ENCODE measurements at places on chromosomes 1 and 21.

DNA sequence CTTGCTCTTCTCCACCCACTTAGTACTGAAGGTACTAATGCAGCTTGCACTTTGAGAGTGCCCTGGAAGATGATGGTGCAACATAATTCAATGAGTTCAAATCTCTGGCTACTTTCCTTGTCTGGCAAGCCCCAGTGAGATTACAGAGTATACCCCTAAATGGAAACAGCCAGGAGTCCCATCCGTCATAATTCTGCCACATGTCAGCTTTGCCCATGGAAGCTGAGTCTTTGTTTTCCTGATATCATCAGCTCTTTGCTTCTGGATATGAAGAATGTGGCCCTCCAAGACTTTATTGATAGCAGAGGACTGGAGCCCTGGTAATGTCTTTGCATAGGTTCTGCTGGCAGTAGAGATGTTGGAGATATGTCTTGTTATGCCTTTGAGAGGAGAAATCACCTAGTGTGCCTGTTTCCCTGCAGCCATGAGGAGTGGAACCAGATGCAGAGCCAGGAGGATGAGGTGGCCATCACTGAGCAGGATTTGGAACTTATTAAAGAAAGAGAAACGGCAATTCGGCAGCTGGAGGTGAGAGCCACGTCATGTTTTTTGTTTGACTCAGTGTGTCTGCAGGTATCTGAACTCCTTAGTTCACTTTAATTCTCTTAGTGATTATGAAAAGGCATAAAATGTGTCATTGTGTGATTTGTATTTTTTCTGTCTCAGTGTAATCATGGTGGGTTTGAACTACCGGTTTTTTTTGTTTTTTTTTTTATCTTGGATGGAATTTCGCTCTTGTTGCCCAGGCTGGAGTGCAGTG is 18.7 kb upstream of the PPP1R8 start:
- no peak overlapping the region for H3K27ac ChIP-seq
- H3K27me3 ChIP-seq, result no peaks in the 10 kb centered on the region
- no peaks in the 10 kb centered on the region for H3K36me3 ChIP-seq
- no peak overlapping the region for H3K4me3 ChIP-seq

DNA sequence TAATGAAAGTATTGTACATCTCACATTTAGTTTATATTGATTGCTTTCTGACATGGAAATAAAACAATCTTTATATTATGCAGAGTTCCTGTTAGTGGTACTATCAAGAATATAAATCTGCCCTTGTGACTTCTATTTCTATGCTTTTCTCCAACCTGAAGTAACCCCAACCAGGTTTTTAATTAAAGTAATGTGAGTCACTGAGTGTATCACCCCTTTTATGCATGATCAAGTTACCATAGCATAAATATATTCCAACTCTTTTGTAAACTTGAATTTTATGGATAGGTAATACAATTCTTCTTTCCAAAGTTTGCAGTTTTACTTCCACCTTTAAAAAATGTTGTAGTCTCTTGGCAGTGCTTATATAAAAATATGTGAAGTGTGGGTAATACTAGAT is 532.3 kb downstream of the USP25 start:
- no peak for DNase-seq
- no peaks in the 10 kb centered on the region for H3K27me3 ChIP-seq
- H3K36me3 ChIP-seq, result no peaks in the 10 kb centered on the region
- no peaks in the 10 kb centered on the region for H3K4me1 ChIP-seq
- H3K27ac ChIP-seq, result no peak overlapping the region
- H3K4me3 ChIP-seq, result no peak overlapping the region

- peaks cover 8% of the 10 kb centered on the region for H3K36me3 ChIP-seq
- no peak overlapping the region for H3K27ac ChIP-seq
- H3K4me1 ChIP-seq, result no peaks in the 10 kb centered on the region
- no peak overlapping the region for H3K4me3 ChIP-seq
- DNase-seq, result no peak
Observed at GRCh38 chr1:236830560-236830959, 35.5 kb downstream of the MTR start.

DNA sequence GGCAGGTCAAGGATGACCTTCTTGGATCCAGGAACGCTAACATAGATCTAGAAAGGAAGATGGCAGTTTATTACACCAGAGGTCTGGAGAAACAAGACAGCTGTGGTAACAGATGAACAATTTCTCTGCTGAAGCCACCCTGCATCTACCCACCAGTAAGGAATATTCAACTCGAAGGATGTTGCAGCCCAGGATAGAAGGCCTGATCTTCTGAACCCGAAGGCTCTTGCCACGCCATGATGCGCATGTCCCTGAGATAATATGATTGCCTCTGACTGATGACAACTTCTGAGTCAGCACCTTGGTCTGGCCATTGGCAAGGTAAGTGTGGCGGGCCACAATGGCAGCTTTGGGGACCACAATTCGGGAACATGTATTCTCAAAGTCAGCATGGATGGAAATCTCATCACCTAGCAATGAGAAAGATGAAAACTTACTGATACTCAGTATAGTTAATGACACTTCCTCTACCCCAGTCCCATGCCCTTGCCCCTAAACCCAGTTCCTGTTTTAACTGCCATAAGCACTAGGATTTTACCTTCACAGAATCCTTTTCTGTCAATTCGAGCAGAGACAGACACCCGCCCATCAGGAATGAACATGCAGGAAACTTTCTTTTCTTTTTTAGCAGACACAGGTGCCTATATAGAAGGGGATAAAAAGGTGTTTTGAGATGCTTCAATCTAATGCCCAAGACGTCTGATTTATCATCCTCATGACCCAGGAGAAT is 1.8 kb downstream of the TXNIP start:
- peaks cover 2% of the 10 kb centered on the region for H3K4me1 ChIP-seq
- H3K4me3 ChIP-seq, result peak overlapping the region; percentile 87
- peaks cover 32% of the 10 kb centered on the region for H3K36me3 ChIP-seq

DNA sequence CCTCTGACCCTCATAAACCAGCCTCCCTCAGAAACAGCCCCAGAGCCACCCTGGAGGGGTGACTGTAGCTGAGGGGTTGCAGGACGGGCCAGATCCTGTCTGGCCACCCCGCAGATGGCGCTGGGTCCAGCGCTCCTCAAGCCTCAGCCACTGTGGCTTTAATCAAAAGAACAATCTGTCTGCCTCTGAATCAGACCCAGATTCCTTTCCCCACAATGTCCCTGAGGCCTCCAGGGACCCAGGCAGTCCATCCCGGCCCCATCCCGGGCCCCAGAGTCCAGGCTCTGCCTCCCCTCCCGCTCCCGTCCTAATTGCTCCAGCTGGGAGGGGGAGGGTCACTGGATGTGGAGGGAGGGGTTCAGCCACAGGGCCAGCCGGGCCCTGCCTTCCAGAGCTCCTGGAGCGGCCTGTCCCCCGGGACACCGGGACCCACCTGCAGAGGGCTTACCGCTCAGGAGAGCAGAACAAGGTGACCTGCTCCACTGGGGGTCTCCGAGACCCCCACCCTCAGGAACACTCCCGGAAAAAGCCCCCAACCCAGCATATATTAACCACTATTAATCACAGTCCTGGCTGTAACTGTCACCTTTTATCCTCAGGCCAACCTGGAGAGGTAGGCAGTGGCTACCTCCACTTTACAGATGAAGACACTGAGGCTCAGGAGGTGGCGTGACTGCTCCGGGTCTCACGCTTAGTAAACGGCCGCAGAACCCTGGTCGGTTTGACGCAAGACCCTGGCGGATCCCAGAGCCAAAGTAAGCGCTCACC is 836 bp upstream of the FBLIM1 start:
- peaks cover 18% of the 10 kb centered on the region for H3K4me1 ChIP-seq
- no peaks in the 10 kb centered on the region for H3K27me3 ChIP-seq
- peak overlapping the region; percentile 88 for H3K4me3 ChIP-seq
- H3K27ac ChIP-seq, result no peak overlapping the region
- peak; percentile 70 for DNase-seq
- peaks cover 10% of the 10 kb centered on the region for H3K36me3 ChIP-seq

DNA sequence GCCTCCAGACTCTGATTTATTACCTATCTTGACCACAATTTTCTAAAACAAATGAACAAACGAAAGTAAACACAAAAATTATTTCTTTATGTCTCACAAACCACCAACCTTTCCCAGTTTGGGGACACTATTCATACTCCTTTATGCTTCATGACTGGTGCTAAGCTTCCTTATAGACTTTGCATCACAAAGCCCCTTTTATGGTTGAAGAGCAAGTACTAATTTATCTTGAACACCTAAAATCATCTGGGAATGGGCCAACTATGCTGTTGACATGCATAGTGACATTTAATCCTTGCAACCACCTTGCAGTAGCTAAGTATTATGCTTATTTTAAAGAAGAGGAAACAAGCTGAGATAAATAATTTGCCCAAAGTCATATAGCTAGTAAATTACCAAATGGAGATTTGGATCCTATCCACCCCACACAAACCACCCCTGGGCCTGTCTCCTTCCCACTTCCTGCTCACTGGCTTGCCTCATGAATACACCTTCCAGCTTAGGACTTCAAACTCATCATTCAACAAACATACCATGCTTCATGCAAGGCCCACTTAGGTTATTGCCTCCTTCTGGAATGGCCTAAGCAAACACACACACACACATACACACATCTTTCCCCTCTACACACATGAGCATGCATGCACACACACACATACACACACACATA is 192.2 kb downstream of the PLPP3 start:
- H3K4me3 ChIP-seq, result no peak overlapping the region
- no peak for DNase-seq
- H3K4me1 ChIP-seq, result peaks cover 6% of the 10 kb centered on the region
- H3K27me3 ChIP-seq, result no peaks in the 10 kb centered on the region
- no peaks in the 10 kb centered on the region for H3K36me3 ChIP-seq
- H3K27ac ChIP-seq, result no peak overlapping the region

GRCh38 chr1:178052650-178053461 is 41.0 kb upstream of the RASAL2 start:
- DNase-seq, result peak; percentile 22
- no peak overlapping the region for H3K27ac ChIP-seq
- H3K36me3 ChIP-seq, result no peaks in the 10 kb centered on the region

GRCh38 chr1:220374449-220374848 is 102.2 kb upstream of the RAB3GAP2 start:
- H3K27me3 ChIP-seq, result no peaks in the 10 kb centered on the region
- H3K36me3 ChIP-seq, result no peaks in the 10 kb centered on the region
- no peak overlapping the region for H3K4me3 ChIP-seq
- no peak for DNase-seq
- peaks cover 3% of the 10 kb centered on the region for H3K4me1 ChIP-seq

- no peaks in the 10 kb centered on the region for H3K4me1 ChIP-seq
- no peaks in the 10 kb centered on the region for H3K27me3 ChIP-seq
- no peak for DNase-seq
- H3K4me3 ChIP-seq, result no peak overlapping the region
- peaks cover 82% of the 10 kb centered on the region for H3K36me3 ChIP-seq
Observed at GRCh38 chr1:182855911-182856310, 16.8 kb downstream of the DHX9 start.

DNA sequence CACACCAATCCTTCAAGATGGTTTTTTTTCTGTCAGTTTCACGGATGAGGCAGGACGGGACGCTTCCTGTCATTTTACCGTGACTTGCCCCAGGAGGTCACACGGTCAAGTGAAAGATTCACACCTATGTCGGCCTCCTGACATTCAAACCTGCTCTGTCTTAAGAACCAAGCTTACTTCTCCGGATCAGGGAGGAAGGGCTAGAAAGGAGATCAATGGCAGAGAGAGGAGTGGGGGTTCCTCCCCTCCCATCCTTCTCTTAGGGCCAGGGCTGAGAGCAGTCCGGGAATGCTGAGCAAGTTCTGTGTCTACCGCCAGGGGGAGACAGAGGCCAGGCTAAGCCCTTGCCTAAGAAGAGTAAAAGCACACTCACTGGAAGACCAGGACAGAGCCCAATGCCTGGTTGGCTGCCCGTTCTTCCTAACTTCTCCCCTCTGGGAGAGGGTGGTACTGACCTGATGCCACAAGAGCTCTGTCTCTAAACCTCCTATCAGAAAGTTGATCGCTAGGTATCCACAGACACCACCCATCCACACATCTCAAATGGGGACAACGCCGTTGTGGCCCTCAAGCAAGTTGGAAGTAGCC is 1.1 kb upstream of the PPM1J start:
- DNase-seq, result peak; percentile 94
- peaks cover 3% of the 10 kb centered on the region for H3K4me1 ChIP-seq
- no peak overlapping the region for H3K27ac ChIP-seq
- H3K27me3 ChIP-seq, result no peaks in the 10 kb centered on the region
- peak overlapping the region; percentile 78 for H3K4me3 ChIP-seq
- no peaks in the 10 kb centered on the region for H3K36me3 ChIP-seq

GRCh38 chr1:240663169-240663879 is 51.4 kb upstream of the GREM2 start:
- H3K4me1 ChIP-seq, result no peaks in the 10 kb centered on the region
- H3K27ac ChIP-seq, result no peak overlapping the region
- H3K36me3 ChIP-seq, result no peaks in the 10 kb centered on the region
- DNase-seq, result no peak
- H3K4me3 ChIP-seq, result no peak overlapping the region

- H3K36me3 ChIP-seq, result no peaks in the 10 kb centered on the region
- no peak overlapping the region for H3K4me3 ChIP-seq
Observed at GRCh38 chr1:43056981-43057391, 98.3 kb upstream of the SLC2A1 start.

GRCh38 chr1:15953791-15954241 is 22.1 kb downstream of the ZBTB17 start:
- H3K4me3 ChIP-seq, result no peak overlapping the region
- no peak for DNase-seq
- H3K36me3 ChIP-seq, result peaks cover 3% of the 10 kb centered on the region

- H3K27ac ChIP-seq, result no peak overlapping the region
- no peak overlapping the region for H3K4me3 ChIP-seq
- no peaks in the 10 kb centered on the region for H3K4me1 ChIP-seq
- no peak for DNase-seq
- H3K36me3 ChIP-seq, result no peaks in the 10 kb centered on the region
Observed at GRCh38 chr1:157862114-157863070, 20.8 kb upstream of the CD5L start.

DNA sequence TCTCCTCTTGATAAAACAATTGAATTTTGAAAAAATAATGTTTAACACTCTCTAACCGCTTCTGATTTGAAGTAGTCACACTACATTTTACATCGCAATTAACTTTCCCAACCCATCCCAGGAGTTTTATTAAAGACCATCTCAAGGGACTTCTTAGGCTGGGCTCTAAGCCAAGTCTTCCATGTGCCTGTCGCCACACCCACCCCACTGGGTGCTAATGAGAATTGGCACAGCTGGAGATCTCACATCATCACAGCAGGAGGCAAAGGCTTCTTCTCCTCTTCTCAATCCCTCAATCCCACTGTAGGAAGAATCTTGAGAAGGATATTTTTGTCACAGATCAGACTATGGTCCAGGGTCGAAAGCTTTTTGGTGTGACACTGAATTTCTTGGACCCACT is 328.9 kb downstream of the NUF2 start:
- H3K36me3 ChIP-seq, result peaks cover 7% of the 10 kb centered on the region
- DNase-seq, result no peak
- no peaks in the 10 kb centered on the region for H3K4me1 ChIP-seq
- no peak overlapping the region for H3K27ac ChIP-seq
- no peak overlapping the region for H3K4me3 ChIP-seq

- H3K4me1 ChIP-seq, result no peaks in the 10 kb centered on the region
- no peak overlapping the region for H3K4me3 ChIP-seq
- H3K36me3 ChIP-seq, result no peaks in the 10 kb centered on the region
- H3K27ac ChIP-seq, result no peak overlapping the region
Observed at GRCh38 chr1:178612261-178612660, 99.4 kb downstream of the TEX35 start.

DNA sequence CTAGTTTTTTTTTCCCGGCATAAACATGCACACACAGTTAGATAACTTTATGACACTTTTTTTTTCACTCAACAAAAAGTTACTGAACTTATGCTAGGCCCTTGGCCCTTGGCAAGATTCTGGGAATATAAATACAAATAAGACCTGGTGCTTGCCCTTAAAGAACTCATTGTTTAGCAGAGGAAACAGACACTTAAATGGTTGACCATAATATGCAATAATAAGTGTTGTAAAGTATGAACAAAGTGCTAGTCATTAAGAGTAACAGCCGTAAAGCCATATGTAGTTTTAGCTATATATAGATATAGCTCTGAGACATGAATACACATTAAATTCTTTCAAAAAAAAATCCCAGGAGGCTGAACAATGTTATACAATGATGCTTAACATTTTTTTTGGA is 198.3 kb downstream of the CYYR1 start:
- no peaks in the 10 kb centered on the region for H3K27me3 ChIP-seq
- no peak for DNase-seq

Data from H9 (cell line).